ENCODE measurements at places on chromosomes 7 and 10. TPM values are rescaled to one million over a fixed set of nuclear protein-coding genes. Genes with fewer than 3 reads are reported as not detected.

The BMPER gene
- 1.9 TPM for total RNA-seq

DNA sequence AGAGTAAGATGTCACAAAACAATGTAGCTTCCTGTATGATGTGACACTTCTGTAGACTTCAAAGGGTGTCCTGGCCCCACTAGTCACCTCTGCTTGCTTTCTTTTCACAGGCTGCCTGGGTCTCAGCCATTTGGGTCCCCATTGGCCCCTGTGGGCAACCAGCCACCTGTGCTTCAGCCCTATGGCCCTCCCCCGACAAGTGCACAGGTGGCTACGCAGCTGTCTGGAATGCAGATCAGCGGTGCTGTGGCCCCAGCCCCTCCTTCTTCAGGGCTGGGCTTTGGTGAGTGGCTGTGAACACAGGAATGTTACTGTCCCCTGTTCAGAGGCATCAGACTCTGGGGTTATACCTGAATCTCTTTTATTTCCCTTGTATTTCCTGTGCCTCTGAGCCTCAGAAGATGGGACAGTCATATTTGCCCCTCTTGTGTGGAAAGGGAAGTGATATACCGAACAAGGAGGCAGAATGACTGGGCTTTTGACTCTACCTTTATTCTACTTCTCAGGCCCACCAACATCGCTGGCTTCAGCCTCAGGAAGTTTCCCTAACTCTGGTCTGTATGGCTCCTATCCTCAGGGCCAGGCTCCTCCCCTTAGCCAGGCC, 15.4 kb downstream of the SEC24C start:
- no peak overlapping the region for H3K4me3 ChIP-seq
- DNase-seq: no peak
- H3K27ac ChIP-seq: no peak overlapping the region
- no peaks in the 10 kb centered on the region for H3K4me1 ChIP-seq

DNA sequence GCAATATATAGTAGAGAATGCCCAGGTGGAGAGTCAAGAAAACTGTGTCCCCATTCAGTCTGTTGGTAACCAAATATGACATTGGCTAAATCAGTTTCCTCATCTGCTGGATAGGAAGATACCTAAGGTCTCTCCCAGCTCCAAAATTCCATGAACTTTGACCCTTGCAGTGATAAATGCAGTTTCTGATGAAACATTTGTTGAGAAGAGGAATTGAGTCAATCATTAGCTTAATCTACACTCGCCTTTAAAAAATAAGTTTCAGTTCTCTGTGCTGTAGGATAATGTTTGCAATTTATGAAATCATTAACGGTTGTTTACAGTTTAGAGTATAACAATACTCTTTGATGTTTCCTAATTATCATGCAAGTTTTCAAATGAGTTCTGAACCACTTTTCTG, 38.0 kb upstream of the SLC25A13 start:
- no peak overlapping the region for H3K4me3 ChIP-seq
- H3K27me3 ChIP-seq: no peaks in the 10 kb centered on the region
- H3K27ac ChIP-seq: no peak overlapping the region
- H3K4me1 ChIP-seq: peaks cover 10% of the 10 kb centered on the region
- H3K36me3 ChIP-seq: no peaks in the 10 kb centered on the region

GRCh38 chr7:93592588-93593266, 18.2 kb upstream of the CALCR start:
- no peak for DNase-seq
- H3K4me1 ChIP-seq: peaks cover 28% of the 10 kb centered on the region
- peak overlapping the region; percentile 69 for H3K4me3 ChIP-seq
- 0 out of 2 replicates have a peak overlapping the region, but pooled peaks have one; percentile 8 for H3K27ac ChIP-seq
- H3K36me3 ChIP-seq: peaks cover 23% of the 10 kb centered on the region

DNA sequence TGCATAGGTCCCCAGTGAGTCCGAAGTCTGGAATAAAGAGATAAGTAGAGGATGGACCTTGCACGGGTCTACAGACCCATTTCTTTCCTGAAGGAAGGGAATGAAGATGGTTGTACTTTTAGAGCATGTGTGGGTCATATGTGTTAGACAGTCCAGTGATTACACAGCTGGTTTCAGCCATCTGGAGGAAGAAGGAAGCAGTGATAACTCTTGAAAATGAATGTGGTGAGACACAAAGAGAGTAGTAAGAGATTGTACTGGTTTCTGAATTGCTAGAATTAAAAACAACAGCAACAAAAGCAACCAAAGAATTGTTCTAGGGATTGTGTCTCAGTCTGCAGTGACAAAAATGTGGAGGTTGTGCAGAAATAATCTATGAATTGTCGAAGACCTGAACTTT, 258.9 kb downstream of the SUGCT start:
- no peaks in the 10 kb centered on the region for H3K36me3 ChIP-seq
- no peak overlapping the region for H3K27ac ChIP-seq
- no peaks in the 10 kb centered on the region for H3K27me3 ChIP-seq
- H3K4me1 ChIP-seq: no peaks in the 10 kb centered on the region

The JMJD1C gene
- total RNA-seq: 180 TPM

GRCh38 chr7:66571568-66571967, 57.1 kb upstream of the KCTD7 start:
- no peaks in the 10 kb centered on the region for H3K4me1 ChIP-seq
- peaks cover 46% of the 10 kb centered on the region for H3K36me3 ChIP-seq
- DNase-seq: no peak
- no peak overlapping the region for H3K27ac ChIP-seq
- no peak overlapping the region for H3K4me3 ChIP-seq

The DRGX gene
- not detected for total RNA-seq

Data from WTC11 (cell line).